Glomerular endothelial cell (primary cell): ENCODE measurements at places on chromosomes 6 and 20. TPM values are rescaled to one million over a fixed set of nuclear protein-coding genes. Genes with fewer than 3 reads are reported as not detected.
A peak's percentile ranks its signal among the peaks of the same experiment; 100 is the strongest.

TMEM244 gene
- total RNA-seq, result not detected in 2 replicates

GNMT gene
- total RNA-seq, result not detected in 2 replicates

RNF182 gene
- 4.0 and 7.2 TPM in 2 replicates for total RNA-seq

GPR6 gene
- not detected in 2 replicates for total RNA-seq

PTK6 gene
- total RNA-seq, result not detected in 2 replicates

NMBR gene
- total RNA-seq, result not detected in 2 replicates

EPPIN gene
- total RNA-seq, result not detected in 2 replicates

PRRT1 gene
- total RNA-seq, result 0.39 and 0.70 TPM in 2 replicates

GRIK2 gene
- total RNA-seq, result 0.39 and 5.7 TPM in 2 replicates

SLC12A5 gene
- total RNA-seq, result 0.34 and 2.2 TPM in 2 replicates

SOX4 gene
- total RNA-seq, result 66.0 and 108 TPM in 2 replicates

TGM2 gene
- total RNA-seq, result 448 and 670 TPM in 2 replicates

HDGFL1 gene
- total RNA-seq, result not detected in 2 replicates

OR2H2 gene
- not detected in 2 replicates for total RNA-seq

IDH3B gene
- total RNA-seq, result 81.7 and 111 TPM in 2 replicates

- DNase-seq, result no peak
Measured at GRCh38 chr6:95681736-95682135, 104.4 kb downstream of the MANEA start.

- no peak for DNase-seq
Measured at GRCh38 chr20:61688411-61688810, 377.3 kb downstream of the TAF4 start.

DNA sequence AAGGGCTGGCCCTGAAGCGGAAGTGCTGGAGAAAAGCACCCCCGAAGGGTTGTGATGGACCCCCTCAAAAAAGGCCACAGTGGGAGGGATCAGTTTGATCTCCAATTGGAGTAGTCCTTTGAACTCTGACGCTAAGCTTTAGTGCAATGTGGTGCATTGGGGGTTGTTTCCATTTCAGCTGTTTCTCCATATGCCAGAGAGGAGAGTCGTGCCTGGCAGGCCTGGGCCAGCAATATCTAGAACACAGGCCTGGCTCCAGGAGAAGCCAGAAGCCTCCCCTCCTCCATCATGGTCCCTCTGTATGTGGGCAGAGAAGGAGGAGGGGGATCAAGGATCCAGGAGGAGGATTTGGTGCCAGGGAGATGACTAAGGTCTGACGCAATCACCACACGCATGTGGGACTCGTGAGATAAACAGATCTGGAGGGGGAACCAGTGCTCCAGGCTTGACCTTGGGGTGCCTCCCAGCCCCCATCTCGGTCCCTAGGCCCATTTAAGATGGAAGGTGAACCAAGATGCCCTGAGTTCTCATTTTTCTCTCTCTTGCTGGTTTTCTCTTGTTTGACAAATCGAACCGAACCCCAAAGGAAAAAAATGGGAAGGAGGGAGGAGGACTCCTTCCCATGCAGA is 517.4 kb upstream of the JARID2 start:
- no peak for DNase-seq

- peak; percentile 68 for DNase-seq
Measured at GRCh38 chr6:152124429-152125074, 317.1 kb downstream of the ESR1 start.

DNA sequence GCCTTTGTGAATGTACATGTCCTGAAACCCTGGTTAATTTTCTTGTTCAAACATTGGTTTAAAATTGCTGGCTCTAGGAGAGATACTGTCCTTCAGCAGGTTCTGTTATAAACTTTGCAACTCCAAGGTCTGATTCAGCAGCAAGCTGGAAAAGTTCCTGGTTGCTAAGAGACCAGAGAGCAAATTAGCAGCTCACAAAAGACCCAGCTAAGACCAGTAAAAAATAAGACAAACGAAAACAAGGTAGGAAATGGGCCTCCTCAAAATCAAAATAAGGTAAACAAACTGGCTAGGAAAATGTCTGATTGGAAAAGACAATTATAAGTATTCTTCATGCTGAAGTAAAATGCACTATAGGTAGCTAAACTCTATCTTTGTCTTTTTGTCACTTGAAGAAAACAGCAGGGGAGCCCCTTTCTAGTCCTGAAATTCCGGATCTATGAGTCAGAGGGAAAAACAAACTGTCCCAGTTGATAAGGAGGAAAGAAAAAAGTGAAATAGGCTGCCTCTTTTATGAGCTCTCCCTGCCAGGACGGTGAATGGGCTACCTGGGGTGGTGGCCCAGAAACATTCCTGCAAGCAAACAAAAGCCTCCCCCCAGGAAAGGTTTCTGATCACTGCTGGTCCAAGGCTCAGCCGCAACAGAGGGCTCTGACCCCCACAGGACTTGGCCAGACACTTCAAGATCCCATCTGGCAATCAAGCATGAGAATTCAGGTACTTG is 41.6 kb downstream of the UNC5CL start:
- DNase-seq, result peak; percentile 52

GRCh38 chr6:54801669-54802068 is 44.9 kb upstream of the FAM83B start:
- DNase-seq, result no peak

GRCh38 chr20:53910351-53911002 is 159.9 kb downstream of the BCAS1 start:
- DNase-seq, result no peak

GRCh38 chr6:150865406-150866146 is at the start of gene MTHFD1L:
Gene MTHFD1L (plus strand): TSS chr6:150865702. CDS start chr6:150865823, 121 bp downstream.
- no peak for DNase-seq

GRCh38 chr6:156886409-156886808 is 109.2 kb downstream of the ARID1B start:
- DNase-seq, result peak; percentile 44

DNA sequence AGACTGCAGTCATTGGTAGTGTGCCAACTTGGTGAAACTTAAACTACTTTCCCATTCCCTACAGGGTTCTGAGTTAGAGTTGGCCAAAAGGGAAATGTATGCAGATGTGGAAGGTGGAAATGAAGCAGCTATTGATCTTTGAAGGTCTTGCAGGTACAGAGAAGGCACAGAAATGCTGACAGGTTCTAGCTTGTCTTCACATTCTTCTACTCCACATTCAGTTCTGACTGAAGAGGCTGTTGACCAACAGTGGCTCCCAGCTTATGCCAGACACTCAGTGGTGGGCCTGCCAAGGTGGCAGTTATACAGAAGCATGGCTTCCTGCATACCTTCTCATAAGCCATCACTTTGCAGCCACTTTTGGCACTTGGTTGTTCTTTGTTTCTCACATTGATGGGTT is 423.9 kb downstream of the CDC5L start:
- DNase-seq, result no peak

DNA sequence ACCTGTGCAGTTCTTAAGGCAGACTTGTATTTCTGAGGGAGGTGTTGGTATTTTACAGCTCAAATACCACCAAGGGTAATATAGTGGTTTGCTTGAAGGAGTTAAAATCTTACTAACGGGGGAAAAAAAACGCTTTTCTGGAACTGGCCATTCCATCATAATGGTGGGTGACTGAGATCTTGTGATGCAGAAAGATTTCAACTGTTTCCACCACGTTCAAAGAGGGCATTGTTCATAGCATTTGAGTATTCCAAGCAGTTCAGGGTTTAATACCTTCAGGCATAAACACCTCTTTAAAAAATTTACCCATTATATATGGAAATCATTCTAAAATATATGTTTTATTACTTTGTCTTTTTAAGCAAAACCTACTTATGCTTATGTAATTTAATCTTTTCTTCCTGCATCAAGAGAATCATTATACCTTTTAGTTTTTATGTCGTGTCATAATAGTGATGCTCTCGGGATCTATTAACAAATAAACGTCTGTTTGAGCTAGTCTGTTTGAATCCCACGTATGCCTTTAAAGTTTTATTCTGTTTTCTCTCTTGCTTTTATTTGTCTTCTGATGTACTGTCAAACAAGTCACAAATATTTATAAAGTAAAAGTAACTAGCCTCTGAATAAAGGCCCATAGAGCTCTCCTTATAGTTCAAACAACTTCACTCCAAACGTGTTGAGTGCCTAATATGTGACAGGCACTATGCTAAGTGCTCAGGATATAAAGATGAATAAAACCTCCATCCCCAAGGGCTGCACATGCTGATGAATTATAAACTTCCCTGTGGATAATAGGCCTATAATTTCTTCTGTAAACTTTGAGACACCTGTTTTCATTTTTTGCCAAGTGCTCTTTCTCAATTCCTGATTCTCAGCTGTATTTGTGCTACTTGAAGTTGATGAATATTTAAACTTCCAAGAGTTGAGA is 298.8 kb upstream of the FERMT1 start:
- no peak for DNase-seq

- no peak for DNase-seq
Measured at GRCh38 chr20:50565383-50565782, 55.2 kb downstream of the PTPN1 start.

DNA sequence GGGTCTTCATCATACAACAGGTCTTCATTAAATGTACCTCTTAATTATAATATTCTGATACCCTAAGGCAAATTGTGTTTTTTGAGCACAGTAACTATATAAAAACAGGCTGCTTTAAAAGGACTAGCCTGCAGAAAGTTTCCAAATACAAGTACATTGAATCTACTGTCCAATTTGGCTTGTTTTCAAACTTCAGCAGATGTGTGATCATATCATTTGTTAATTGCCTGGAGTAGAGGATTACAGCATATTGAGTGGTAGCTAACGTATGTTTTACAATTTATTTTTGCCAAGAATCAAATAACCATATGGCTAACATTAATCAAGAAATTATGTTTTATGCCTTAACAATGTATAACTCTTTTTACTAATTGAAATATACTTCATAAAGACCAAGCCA is 12.6 kb downstream of the TINAG start:
- DNase-seq, result no peak

DNA sequence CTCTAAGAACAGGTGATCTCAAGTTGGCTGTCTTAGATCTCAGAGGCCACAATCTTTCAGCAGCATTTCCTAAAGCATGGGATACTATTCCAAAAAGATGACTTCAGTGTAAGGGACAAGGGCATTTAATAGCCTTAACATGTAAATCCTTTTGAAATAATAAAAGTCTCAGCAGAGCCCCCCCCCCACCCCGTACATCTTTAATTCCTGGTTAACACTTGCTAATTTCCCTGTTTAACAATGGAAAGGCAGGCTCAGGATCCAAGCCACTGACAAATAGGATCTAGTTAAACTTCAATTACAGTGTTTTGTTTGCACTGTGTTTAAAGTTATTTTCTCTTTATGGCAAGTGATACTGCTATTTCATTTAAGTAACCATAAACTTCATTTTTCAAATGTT is 12.0 kb downstream of the TASP1 start:
- DNase-seq, result no peak

DNA sequence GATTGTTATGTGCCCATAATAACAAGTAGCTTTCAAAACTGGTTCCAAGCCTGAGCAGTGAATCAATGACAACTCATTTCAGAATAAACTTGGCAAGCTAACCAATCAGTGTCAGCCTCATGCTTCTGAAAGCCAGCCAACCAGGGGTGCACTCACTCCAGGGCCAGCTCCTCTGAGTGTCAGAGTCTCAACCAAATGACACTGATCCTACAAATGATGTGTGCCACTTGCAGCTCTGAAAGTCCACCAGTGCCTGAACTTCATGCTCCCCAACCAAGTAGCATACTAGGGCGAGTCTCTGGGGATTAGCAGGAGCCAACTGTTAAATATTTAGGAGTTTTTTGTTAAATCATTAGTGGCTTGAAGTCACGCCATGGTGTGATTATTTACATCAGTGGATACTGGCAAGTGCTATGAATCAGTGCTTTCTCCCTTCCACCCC is 4.5 kb downstream of the IYD start:
- DNase-seq, result no peak

DNA sequence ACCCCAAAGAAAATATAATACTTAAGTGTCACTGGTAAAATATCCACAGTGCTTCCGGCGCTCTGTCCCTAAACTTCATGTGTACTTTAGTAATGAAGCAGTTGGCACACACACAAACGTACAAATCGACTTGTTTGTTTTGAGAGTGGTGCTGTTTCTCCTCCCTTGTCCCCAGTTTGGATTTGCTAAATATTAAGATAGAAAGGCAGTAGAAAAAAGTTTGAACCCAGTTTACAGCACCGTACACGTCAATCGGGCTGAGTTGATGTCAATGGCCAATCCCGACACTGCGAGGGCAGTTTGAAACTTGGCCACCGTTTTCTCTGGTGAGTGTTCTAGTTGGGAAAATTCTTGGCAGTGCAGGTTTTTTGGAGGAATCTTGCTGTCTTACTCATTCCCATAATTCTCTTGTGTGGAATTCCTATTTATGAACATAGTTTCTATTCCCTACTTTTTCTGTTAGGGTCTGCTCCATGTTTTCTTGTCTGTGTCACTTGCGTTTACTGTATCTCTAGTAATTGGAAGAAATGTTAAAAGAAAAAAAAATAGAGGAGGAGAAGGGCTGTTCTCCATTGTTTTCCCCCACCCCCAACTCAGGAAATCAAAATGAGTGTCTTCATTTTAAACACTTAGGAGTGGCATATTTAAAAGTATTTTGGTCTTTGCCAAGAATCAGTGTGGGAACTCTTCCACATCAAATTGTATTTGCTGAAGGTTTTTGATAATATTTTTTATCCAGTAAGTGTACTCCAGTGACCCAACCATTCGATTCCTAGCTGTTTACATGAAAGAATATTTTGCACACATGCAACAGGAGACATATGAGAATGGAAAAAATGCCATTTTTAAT is 72.3 kb downstream of the OR2B2 start:
- no peak for DNase-seq

GRCh38 chr6:104679971-104680370 is 179.7 kb downstream of the HACE1 start:
- DNase-seq, result no peak

DNA sequence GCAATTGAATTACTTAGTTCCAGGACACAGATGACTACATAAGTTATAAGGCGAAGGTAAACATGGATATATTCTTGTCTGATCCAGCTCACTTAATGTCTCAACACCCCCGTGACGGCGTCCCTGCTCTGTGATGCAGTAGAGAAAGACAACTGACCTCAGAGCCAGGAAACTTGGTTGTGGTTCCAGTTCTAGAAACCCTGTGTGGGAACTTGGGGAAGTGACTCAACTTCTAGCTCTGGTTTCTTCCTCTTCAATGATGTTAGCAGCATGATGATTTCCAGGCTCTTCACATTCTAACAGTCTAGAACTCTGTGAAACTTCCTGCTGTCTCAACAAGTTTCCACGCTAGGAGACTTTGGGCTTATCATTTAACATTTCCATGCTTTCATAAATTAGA is 18.4 kb downstream of the LAMA4 start:
- peak; percentile 96 for DNase-seq

GRCh38 chr6:122930252-122931180 is 65.5 kb upstream of the CLVS2 start:
- no peak for DNase-seq
